ENCODE measurements at places on chromosomes 13 and 19.

GRCh38 chr19:34345947-34346351 lies 19.0 kb upstream of the GPI start:
- DNase-seq: peak; percentile 76

DNA sequence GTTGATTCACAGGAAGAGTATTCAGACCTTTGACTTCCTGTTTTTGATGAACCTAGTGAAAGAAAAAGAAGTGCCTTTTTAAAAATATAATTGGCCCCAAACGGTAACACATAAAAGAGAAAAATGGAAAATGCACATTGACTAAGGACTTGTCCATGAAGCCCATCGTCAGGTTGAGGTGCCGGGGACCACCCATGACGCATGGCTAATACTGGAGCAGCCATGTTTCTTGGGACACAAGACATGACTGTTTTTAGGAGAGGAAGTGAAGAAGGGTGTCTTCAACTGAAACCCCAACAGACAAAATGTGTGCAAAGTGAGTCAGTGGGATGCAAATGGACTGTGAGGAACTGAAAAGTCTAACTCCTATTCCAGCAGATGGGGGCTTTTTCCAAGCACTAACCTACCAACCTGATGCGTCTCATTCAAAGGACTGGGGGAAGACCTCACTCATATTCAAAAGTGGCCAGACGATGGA lies 459.4 kb downstream of the FOXO1 start:
- no peak for DNase-seq

GRCh38 chr19:45630463-45630862 lies 8.7 kb downstream of the EML2 start:
- no peak for DNase-seq

GRCh38 chr13:41122838-41123237 lies 9.8 kb downstream of the KBTBD6 start:
- no peak for DNase-seq
